ENCODE measurements at places on chromosomes 12 and 14. TPM values are rescaled to one million over a fixed set of nuclear protein-coding genes. Genes with fewer than 3 reads are reported as not detected.
A peak's percentile ranks its signal among the peaks of the same experiment; 100 is the strongest.

C1S gene
- 986 TPM for total RNA-seq

SLC6A12 gene
- 1.00 TPM for total RNA-seq

SSTR1 gene
- total RNA-seq, result 1.5 TPM

HHIPL1 gene
- total RNA-seq, result 11.6 TPM

USP44 gene
- 1.3 TPM for total RNA-seq

PLEKHD1 gene
- 0.10 TPM for total RNA-seq

CCND2 gene
- total RNA-seq, result 101 TPM

NTN4 gene
- 20.5 TPM for total RNA-seq

- DNase-seq, result peak; percentile 85
These were observed 1.1 kb upstream of the YY1 start for GRCh38 chr14:100237735-100238418.

- no peak for DNase-seq
These were observed 55.1 kb upstream of the ARID2 start for GRCh38 chr12:45674181-45674977.

DNA sequence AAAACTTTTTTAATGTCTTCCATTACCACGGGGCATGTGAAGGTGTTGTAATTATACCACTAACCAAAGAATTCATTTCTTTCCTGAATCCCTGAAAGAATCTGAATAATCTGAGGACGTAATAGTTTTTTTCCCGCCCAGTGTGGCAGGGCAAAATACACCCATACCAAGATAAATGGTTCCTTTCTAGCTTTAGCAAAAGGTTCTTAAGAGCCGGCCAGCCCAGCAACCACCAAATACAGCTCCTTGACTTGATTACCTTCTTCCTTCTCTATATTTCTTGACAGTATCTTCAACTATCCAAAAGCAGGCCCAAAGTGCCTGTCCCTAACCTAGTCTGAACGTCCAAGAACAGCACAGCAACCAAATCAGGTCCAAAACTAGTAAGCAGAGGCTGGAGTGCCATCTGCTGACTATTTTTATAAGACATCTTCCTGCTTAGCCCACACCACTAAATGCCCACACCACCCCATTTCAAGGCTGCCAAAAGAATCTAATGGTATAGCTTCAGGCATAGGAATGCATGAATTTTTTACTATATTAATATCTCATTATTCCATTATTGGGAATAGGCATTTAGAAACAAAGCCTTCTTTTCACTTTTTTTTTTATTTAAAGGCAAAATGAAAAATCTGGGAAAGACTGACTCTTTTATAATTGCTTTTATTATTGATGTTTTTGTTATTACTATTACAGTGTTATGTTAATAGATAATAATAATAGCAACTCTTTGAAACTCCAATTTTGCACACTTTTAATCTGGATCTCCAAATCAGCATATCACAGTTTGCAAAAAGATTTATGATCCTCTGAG is 524.4 kb downstream of the MED13L start:
- DNase-seq, result no peak

DNA sequence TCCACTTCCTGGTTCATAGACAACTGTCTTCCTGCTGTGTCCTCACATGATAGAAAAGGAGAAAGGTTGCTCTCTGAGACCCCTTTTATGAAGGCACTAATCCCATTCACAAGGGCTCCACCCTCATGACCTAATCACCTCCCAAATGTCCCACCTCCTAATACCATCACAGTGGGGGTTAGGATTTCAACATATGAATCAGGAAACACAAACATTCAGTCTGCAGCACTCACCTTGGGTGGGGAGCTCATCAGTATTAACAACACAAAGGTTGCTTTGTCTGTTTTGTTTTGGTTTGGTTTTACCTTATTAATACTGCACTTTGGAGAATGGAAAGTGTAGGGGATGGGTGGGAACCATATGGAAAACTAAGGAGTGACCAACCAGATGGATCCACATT is 10.5 kb upstream of the SMCO2 start:
- DNase-seq, result no peak

DNA sequence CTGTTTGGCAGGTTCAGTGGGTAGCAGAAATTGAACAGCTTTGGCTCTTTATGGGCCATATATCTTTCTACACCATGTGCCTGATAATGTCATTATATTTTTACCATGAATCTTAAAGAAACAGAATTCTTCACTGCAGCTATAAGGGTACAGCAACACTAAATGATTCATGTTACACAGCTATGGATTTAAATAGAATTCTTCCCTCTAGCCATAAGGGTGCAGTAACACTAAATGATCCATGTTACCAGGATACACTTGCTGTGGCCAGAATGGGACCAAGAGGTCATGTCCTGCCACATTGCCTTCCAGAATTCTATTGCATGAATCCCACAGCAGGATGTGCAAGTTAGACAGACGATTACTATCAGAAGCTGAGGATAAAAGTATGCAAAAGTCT is 603.9 kb downstream of the FSCB start:
- no peak for DNase-seq

DNA sequence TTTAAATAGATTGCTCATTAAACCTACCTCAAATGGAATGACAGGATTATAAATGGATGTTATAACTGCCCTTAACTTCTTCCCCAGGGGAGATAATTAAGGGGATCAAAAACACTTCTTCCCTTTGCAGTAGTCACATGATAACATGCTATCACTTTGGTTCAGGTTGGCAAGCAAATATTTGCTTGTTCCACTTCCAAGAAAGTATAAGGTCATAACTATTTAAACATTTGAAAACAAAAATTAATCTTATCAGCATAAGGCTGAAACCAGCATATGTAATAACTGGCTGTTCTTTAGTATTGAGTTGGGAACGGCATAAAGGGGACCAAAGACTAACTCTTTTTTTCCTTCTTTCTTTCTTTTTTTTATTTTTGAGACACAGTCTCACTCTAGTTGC is 2.4 kb upstream of the LYZ start:
- no peak for DNase-seq

GRCh38 chr12:68565391-68565903 is 45.3 kb upstream of the RAP1B start:
- no peak for DNase-seq

- DNase-seq, result no peak
These were observed 2.8 kb upstream of the PLEKHH1 start for GRCh38 chr14:67529947-67530935.

DNA sequence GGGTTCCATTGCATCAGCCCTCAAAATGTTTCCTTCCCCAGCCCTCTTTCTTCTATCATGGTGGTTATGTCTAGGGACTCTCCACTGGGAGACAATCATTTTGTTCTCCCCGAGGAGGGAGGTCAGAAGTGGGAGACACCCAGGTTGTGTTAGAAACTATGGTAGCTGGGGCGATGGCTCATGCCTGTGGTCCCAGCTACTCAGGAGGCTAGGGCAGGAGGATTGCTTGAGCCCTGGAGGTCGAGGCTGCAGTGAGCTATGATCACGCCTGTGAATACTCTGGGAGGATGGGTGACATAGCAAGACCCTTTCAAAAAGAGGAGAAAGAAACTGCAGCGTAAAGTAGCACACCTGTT is 13.0 kb upstream of the LRRC23 start:
- peak; percentile 63 for DNase-seq

- no peak for DNase-seq
These were observed 87.9 kb upstream of the MDGA2 start for GRCh38 chr14:47763188-47763854.

DNA sequence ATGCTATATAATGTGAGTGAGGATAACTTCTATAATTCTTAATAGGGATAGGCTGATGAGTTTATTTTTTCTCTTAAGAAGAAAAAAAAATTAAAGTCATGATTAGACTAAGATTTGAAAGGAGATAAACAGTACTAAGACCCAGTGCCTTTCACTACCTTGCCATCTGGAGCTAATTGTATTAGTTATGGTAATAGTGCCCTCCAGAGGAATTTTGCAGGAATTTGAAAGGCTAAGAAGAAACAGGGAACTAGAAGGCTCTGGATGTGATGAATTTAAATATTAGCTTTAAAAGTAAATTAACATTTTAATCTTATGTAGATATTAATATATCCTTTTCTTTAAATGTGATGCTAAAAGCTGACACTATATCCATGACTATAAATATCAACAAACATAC is 36.6 kb upstream of the PIK3C2G start:
- DNase-seq, result no peak

DNA sequence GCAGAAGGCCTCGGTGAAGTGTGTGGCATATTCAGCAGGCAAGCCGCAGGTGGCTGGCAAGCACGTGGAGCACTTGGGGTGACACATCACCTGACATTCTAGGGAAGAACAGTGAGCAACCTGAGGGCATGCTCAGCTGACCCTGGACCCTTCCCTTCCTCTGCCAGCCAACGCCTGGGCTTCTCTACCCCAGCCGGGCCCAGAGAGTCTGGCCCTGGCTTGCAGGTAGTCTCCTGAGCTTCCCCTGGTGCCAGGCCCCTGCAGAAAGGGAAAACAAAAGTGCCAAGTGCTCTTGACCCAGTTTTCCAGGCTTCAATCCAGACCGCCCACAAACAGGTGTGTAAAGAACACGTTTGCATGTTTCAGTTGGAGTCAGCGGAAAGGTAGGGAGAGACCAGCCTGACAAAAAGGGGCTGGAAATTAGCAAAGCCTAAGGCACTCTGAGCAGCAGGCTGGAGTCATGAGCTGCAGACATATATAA is 45.7 kb downstream of the PRKAB1 start:
- no peak for DNase-seq

Data from posterior vena cava (tissue), 2 donors.